Stimulated activated CD4-positive, alpha-beta T cell treated with anti-CD3 and anti-CD28 coated beads, Interleukin-1b, Interleukin-23, amount 100 ng/mL, for 4 hours (primary cell): ENCODE measurements at places on chromosomes 16 and 17.

GRCh38 chr16:83701494-83701893, 106.3 kb upstream of the HSBP1 start:
- no peak for DNase-seq

DNA sequence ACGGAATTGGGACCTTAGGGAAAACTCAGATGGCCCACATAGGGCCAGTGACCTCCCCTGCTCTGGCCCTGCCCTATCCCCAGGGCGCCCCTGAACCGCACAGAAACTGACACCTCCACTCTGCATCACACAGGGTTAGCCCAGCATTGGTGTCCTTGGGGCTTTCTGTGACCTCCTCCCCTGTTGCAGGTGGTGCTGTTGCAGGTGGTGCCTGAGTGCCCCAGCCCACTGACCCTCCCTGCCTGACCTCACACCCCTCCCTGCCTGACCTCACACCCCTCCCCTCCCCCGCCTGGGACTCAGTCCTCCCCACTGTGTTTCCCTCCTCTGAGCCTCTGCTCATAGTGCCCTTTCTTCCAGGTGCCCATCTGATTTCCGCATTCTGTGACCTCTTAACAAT, 21.4 kb downstream of the TNFRSF13B start:
- no peak for DNase-seq

DNA sequence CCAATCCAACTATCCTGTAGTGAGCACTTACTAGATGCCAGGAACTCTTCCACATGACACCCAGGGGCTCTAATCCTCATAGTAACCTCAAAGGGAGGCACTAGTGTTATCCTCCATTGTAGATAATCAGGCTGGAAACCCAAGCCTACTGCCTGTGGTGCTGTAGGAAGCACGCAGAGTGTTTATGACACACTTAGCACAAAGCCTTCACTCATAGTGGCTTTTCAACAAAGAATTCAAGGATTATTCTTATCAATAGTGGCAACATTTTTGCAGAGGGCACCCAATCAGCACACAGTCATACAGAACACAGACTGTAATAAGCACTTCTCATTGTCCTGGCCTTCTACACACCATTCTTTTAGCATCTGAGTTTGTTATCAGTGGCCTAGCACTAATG, 18.5 kb upstream of the SOX9 start:
- no peak for DNase-seq

GRCh38 chr17:58264407-58265103, 16.2 kb downstream of the MPO start:
- no peak for DNase-seq

DNA sequence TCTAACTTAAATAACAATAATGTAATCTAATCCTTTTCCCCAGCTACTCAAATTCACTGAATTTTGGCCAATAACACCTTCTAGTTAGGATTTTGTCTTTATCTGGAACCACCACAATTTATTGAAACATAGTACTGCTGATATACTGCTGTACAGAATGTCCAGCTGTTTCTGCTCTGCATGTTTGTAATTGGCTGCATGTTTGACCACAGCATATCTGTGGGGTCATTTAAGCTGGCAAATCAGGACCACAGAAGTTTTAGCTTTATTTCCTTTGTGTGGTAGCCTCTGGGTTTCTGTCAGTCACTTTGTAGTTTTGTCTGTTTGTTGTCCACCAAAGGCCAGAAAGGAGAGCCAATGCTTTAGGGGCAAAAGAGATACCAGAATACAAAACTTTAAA, 22.2 kb upstream of the RAB11FIP4 start:
- DNase-seq, result no peak

GRCh38 chr17:31877911-31878702, 19.1 kb upstream of the COPRS start:
- no peak for DNase-seq

- DNase-seq, result no peak
Observed at GRCh38 chr17:79361873-79362771, 248.7 kb downstream of the RBFOX3 start.

DNA sequence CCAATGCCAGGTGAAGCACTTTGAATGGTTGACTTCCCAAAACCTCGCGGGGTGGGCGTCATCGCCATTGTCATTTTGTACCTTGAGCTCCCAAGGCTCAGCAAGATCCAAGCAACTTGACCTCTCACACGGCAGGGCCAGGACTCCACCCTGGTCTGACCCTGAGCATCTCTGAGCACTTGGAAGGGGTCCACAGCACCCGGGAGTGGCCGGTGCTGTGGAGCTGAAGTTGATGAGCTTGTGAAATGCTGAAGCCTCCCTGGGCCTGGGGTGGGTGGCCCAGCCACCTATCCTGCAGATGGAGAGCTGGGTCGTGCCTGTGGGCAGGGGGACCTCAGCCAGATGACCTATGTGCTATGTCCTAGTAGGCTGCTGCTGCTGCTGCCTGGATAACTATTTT, 283.3 kb upstream of the FOXF1 start:
- no peak for DNase-seq

DNA sequence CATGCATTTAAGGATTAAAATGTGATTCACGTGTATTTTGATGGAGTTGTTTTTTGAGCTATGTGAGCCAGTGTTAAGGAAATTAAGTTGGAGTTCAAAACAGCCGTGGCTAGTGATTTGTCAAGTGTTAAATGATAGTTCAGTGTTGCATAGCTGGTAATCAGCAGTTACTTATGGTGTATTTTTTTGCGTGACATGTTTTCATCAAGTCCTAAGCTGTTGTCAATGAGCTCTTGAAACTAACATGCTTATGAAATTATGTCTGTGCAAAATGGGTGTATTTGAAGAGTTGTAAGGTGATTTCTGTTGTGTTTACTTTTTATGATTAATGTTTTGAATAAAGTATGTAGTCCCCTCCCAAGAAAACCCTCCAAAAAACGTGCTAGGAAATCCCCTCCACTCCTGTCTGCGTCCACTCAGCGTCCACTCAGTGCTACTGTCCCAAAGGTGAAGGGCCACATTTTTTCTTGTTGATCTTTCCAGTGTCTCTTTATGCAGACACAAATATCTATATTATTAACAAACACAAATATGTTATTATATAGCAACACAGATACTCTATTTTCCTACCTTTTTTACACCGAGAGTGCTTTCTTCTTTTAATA, 30.0 kb downstream of the USP10 start:
- no peak for DNase-seq

DNA sequence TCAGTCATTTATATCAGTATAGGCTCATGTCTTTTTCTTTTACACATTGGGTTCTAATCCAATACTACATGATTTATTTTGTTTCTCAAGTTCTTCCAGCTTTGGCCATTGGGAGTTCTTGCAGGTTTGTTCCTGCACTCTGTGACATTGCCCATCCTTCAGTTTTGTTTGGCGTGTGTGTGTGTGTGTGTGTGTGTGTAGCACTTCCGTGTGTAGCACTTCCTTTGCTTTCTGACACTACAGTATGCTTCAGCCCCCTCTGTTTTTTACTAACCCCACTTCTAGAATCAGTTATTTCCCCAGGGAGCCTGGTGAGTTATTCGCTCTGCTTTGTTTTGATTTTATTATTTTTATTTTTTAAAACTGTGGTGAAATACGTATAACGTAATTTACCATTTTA, 75.6 kb upstream of the LGALS9 start:
- DNase-seq, result no peak
